HT-29 (cell line): ENCODE measurements at places on chromosomes 13 and 19.

DNA sequence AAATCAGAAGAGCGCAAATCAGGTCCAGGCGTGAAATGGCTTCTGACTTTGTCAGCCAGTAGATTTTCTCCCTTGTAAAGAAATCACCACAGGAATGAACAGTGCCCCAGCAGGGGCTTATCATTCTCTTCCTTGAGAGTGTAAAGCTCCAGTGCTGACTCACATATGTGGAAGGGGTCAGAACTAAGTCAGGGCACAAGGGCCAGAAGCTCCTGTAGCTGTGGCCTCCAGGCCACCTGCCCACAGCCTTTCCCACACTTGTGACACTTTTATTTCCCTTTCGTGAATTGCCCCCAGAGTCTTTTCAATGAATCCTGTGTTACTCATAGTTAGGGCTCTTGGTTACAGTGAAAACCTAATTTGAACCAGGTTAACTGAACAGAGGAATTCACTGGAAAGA, 99.6 kb downstream of the SUCLA2 start:
- DNase-seq = no peak

DNA sequence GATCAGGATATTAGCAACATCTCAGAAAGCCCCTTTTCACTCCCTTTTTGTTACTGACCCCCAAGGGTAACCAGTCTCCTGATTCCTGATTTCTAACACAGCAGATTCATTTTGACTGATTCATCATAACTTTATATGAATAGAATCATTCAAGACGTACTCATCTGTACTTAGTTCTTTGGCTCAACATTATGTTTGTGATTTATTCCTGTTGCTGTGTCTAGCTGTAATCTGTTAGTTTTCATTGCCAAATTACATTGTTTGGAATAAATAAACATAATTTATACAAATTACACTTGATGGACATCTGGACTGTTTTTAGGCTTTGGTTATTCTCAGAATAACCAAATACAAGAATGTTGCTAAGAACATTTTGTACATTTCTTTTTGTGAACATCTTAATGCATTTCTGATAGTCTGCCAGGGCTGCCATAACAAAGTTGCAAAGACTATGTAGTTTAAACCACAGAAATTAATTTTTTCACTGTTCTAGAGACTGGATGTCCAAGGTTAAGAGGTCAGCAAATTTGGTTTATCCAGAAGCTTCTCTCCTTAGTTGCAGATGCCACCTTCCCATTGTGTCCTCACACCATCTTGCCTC, 62.8 kb upstream of the EDNRB start:
- no peak for DNase-seq

DNA sequence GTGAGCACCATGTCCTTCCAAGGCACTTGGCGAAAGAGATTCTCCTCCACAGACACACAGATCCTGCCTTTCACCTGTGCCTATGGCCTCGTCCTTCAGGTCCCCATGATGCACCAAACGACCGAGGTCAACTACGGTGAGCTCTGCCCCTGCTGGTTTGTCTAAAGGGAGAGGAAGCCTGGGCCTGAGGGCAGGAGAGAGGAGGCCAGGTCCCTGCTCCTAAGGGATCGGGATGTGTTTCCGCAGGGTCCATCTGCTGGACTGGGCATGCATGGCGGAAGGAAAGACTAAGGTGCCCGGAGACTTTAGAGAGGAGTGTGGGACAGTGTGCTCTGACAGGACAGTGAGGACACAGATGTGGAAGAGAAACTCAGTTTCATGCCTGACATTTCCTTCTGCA, 7.6 kb downstream of the SERPINE3 start:
- no peak for DNase-seq

GRCh38 chr13:49569993-49570689, 15.2 kb downstream of the RCBTB1 start:
- peak; percentile 37 for DNase-seq

GRCh38 chr19:10339380-10339960, at the start of gene ICAM3:
ICAM3 (minus strand) TSS chr19:10339624; CDS start chr19:10339614, 10 bp downstream.
- no peak for DNase-seq

DNA sequence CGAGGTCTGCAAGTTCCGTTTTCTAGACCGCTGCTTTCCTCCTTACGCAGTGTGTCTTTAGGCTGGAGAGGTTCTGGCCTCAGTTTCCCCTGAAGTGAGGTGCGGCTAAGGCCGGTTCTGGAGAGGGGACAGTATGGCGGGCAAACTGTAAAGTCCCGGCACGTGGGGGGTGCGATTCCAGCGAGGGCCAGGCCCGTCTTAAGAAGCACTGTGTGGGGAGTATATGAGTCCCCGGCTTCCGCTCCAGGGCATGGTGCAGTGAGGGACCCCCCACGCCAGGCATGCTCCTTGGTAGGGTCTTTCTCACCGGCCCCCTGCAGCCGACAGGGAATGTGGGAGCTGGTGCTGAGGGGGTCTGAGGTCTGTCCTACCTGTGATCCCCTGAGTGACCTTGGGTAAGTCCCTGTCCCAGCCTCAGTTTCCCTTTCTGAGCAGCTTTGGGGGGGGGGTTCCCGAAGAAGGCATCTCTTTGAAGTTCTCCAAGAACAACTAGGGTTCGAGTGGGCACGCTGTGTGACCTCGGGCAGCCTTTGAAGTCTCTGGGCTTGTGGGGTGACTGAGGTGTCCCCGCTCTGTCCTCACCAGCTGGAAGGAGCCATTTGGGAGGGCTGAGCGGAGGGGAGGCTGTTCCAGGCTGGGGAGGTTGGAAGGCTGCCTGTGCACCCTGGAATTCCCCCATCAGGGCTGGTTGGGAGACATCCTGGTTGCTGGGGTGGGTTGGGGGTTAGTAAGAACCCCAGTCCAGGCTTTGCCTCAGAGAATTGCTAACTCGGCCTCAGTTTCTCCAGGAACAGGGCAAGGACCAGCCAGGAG, 1.5 kb downstream of the NFIC start:
- no peak for DNase-seq

- no peak for DNase-seq
Measured at GRCh38 chr19:5193192-5193591, 147.4 kb downstream of the PTPRS start.

GRCh38 chr13:25267715-25268114, 19.6 kb downstream of the MTMR6 start:
- DNase-seq = peak; percentile 35

- peak; percentile 73 for DNase-seq
Measured at GRCh38 chr13:49300739-49301589, 53.2 kb downstream of the CDADC1 start.

DNA sequence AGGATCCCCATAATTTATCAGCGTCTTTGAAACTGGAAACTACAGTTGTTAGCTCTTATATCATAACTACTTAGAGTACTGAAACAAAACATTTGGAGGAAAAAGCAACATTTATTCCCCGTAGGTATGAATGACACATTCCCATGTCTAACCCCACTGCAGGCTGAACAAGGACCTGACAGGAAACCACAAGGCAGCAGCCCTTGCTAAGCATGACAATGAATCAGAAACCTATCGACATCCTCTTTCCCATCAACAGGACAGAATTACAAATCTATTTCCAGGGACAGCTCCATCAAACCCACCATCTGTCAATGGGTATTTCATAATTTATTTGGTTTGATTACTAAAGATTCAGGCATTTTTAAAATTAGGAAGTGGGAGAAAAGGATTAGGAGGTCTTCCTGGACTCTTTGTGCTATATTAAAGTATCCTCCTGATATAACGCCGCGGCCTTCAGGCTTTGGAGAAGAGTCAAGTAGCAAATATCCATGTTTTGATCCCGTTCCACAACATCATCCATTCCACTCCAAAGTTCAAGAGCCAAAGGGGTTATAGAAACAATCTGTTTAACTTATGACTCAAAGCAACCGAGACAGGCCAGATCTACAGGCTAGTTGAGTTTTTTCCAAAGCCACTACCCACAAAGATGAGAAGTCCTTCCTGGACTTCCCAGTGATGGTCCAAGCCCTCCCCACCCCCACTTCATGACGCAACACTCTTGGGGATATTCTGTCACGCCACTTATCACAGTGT, 51.1 kb downstream of the FAM216B start:
- no peak for DNase-seq

DNA sequence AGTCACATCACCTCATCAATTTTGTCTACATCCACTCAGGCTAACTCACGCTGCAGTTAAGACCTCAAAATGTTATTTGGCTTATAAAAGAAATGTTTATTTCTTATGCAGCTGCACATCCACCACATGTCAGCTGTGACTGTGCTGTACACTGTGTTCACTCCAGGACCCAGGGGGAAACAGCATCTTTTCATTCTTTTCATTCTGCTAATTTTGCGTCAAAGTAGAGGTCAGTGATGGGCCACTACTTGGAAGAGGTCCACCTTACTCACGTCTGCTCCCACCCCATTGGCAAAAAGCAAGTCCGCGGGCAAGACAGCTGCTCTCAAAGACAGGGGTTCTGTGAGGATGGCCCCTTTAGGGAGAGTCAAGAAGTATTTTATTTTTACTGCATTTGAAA, 4.5 kb upstream of the DCT start:
- no peak for DNase-seq

- no peak for DNase-seq
Measured at GRCh38 chr19:55345818-55346724, 6.4 kb downstream of the KMT5C start.

DNA sequence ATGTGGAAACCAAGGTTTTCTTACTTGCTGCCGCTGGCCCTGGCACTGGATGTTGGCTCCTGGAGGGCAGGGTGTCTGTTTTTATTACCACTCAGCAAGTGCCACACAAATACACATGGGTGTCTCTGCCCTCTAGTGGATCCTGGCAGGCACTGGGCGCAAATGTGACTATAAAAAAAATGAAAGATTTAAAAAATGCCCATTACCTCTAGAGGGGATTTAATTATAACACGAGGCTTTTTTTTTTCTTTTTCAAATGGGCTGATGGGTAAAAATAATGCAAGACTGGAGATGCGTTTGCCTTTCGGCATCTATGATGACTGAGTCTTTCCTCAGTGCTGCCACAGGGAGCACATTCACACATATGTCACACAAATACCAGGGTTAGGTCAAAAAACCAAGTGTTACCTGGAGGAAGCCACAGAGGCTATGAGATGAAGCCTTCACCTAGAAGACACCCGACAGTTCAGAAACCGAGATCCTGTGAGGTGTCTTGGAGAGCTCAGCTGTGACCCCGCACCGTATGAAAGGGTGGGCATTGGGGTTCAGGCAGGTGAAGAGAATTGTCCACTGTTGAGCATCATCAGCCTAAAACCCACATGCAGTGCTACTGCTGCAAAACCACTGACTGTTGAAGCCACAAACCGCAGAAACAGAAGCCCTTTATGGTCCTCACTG, 25.7 kb downstream of the CHAMP1 start:
- peak; percentile 73 for DNase-seq

DNA sequence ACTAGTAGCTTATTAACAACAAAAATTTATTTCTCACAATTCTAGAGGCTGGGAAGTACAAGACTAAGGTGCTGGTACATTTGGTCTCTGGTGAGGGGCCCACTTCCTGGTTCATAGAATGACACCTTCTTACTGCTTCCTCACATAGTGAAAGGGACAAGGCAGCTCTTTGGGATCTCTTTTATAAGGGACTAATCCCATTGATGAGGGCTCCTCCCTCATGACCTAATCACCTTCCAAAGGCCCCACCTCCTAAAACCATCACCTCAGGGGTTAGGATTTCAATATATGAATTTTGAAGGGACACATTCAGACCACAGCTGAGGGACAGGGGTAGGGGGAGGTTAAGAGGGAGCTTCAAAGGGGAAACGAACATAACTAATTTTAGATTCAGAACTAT, 20.3 kb downstream of the SPART start:
- DNase-seq = no peak

DNA sequence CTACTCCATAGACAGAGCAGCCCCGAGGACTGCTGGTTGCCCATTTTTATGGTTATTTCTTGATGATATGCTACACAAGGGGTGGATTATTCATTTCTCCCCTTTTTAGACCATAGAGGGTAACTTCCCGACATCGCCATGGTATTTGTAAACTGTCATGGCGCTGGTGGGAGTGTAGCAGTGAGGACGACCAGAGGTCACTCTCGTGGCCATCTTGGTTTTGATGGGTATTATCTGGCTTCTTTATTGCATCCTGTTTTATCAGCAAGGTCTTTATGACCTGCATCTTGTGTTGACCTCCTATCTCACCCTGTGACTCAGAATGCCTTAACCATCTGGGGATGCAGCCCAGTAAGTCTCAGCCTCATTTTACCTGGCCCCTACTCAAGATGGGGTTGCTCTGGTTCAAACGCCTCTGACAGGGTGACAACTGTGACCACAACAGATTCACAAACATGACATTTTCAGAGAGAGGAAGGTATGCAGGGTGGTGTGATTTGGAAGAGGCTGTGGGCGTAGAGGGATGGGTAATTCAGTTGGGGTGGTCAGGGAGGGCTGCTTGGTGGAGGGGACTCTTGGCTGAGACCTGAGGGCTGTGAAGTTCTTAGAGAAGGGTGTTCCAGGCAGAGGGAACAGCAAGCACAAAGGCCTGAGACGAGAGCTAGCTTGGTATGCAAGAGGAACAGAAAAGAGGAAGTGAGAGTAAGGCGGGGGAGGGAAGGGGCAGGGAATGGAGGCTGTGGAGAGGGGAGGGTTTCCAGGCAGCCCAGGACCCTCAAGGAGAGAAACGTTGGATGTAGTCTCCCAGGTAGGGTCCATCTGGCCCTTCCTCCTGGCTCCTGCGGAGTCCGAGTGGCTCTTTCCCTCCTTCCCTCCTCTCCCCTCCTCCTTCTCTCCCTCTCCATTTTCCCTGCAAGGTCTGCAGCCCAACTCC, 23.5 kb downstream of the FAM187B start:
- no peak for DNase-seq

GRCh38 chr13:41710771-41711170, 250.1 kb downstream of the VWA8 start:
- DNase-seq = no peak

- no peak for DNase-seq
Measured at GRCh38 chr13:21529146-21529893, 70.2 kb upstream of the ZDHHC20 start.

GRCh38 chr13:60335531-60335930, 61.5 kb upstream of the TDRD3 start:
- peak; percentile 31 for DNase-seq

- DNase-seq = peak; percentile 59
Measured at GRCh38 chr19:4556597-4557127, 2.8 kb downstream of the SEMA6B start.

DNA sequence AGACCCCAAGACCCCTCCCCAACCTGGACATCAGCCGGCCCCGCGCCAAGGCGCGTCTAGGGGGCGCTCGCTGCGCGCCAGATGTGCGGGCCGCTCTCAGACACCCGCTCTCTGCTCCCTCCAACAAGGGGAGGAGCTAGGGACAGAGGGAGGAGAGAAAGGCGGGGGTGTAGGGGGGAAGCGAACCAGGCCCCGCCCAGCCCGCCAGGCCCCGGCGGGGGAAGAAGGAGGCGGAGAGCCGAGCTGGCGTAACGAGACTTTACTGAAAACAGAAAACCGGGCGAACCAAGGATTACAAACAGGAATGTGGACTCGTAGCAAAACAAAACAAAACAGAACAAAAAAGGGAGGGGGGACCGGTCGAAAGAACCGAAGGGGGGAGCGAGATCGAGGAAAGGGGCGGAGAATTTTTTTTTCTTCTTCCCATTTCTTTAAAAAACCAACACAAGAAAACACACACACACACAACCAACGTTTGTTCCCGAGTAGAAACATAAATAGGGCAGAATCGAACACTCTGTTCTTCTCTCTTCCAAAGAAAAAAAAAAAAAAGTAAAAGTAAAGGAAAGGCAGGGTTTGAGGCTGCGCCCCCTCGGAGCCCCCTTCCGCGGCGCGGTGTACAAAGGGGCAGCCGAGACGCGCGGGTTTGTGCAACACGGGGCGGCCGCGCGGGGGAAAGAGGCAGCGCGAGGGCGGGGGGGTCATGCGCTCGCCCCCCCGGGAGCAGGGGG, 1.7 kb downstream of the JUND start:
- DNase-seq = peak; percentile 84
